A549 treated with CORT108297 at 1 μM for 4 hours (cell line): ENCODE measurements at places on chromosomes 5 and 9. TPM values are rescaled to one million over a fixed set of nuclear protein-coding genes. Genes with fewer than 3 reads are reported as not detected.

Gene SAP30L
- 28.1 to 32.1 TPM (median 29.1 TPM) in 5 replicates for total RNA-seq

Gene MTX3
- 5.0 to 6.5 TPM (median 5.7 TPM) in 5 replicates for total RNA-seq

Gene AMBP
- total RNA-seq: 7.2 to 10.1 TPM (median 7.7 TPM) in 5 replicates

Gene SHOC1
- not detected in 5 replicates for total RNA-seq

Gene FAM169A
- 4.2 to 7.6 TPM (median 6.7 TPM) in 5 replicates for total RNA-seq

Gene LIX1
- total RNA-seq: not detected in 5 replicates

Gene POU5F2
- total RNA-seq: 0.01 TPM in 1 of 5 replicates, not detected in the others

Gene SPINK7
- not detected in 5 replicates for total RNA-seq

Gene TAF1L
- 0.01 TPM in 1 of 5 replicates, not detected in the others for total RNA-seq
